ENCODE measurements at places on chromosomes 12 and 14. TPM values are rescaled to one million over a fixed set of nuclear protein-coding genes. Genes with fewer than 3 reads are reported as not detected.

DNA sequence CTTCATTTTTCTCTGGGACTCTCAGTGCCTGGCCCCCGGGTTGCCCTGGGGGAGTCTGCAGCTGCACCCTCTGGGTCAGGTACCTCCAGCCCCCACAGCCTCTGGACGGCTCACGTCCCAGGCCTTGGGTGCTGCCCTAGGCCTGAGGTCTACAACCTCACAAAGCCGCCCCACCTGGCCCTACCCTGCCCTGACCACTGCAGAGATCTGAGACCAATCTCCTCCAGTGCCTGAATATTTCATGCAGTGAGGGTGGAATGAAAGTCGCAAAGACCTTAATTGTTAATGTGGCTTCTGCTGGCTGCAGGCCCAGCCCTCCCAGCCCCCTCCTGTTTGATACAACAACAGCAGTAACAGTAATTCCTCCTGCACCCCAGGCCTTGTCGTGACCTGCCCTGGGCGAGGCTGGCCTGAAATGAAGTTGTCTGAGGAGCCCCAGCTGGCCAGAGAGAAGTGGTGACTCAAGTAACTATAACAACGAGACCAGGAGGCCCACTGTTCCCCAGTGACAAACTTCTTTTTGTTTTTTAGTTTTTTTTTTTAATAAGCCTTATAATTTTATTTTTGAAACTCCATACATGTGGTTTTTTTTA lies 8.8 kb upstream of the CCDC85C start:
- DNase-seq, result no peak

GRCh38 chr12:111467092-111467856 lies 61.6 kb downstream of the SH2B3 start:
- DNase-seq, result no peak

- no peak for DNase-seq
Observed at GRCh38 chr14:33475623-33476022, 475.3 kb downstream of the EGLN3 start.

GRCh38 chr12:111901182-111901581 lies 59.2 kb downstream of the MAPKAPK5 start:
- DNase-seq, result no peak

- DNase-seq, result no peak
Observed at GRCh38 chr14:70692210-70692609, 50.5 kb downstream of the TTC9 start.

GRCh38 chr12:96215919-96216273 lies 21.7 kb downstream of the ELK3 start:
- DNase-seq, result no peak

GRCh38 chr14:105070760-105071137 lies 5.5 kb upstream of the GPR132 start:
- DNase-seq, result no peak

GRCh38 chr14:100476012-100476822 lies 111.0 kb downstream of the BEGAIN start:
- DNase-seq, result no peak

DNA sequence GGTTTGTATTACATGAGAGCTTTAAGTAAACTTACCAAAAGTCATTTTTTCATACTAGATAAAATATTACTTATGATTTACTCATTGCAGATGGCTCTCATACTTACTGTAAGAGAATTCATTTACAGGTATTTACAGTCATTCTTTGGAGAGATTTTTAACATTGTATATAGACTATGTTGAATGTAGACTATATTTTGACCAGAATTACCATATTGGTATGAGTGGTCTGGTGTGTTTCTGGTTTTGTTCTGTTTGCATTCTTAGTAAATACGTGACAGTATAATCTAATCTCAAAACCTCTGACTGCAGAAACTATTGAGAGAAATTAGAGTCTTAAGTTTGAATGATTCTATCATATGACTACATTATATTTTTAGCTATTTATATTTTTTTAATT lies 91.1 kb downstream of the USP15 start:
- no peak for DNase-seq

- no peak for DNase-seq
Observed at GRCh38 chr14:105475269-105476096, 862 bp downstream of the CRIP2 start.

- DNase-seq, result no peak
Observed at GRCh38 chr14:100609941-100610391, 22.7 kb upstream of the BEGAIN start.

DNA sequence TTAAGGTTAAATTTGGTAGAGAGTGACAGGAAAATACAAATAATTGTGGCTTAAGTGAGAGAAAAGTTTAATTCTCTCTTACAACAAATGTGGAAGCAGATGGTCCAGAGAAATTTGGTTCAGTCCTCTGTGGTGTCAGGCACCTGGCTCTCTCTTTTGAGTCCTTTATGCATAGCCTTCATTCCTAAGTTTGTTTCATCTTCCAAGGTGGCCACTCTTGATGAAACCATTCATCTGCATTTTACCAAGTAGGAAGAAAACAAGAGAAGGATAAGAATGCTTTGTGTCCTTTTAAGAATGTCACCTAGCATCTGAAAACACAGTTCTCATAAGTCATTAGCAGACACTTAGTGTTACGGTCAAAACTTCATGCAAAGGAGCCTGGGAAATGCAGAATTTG lies 442.5 kb downstream of the CCER1 start:
- no peak for DNase-seq

GRCh38 chr12:50100561-50100960 lies 3.2 kb upstream of the GPD1 start:
- no peak for DNase-seq

DNA sequence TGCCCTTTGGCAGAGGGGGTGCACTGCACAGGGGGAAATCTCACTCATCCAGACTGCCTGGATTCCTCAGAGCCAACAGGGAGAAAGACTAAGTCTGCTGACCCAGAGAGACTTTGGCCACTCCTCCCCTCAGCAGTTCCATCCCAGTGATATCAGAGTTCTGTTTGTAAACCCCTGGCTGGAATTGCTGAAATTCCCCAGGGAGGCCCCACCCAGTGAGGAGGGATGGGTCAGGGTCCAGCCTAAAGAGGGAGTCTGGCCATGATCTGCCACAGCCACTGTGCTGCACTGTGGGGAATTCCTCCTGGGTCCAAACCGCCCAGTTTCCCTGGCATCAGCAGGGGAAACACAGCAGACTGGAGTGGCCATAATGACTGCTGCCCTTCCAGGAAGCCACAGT lies 54.9 kb upstream of the USP15 start:
- DNase-seq, result no peak

GRCh38 chr14:85479771-85480170 lies 50.2 kb upstream of the FLRT2 start:
- no peak for DNase-seq

- DNase-seq, result no peak
Observed at GRCh38 chr12:78261901-78262300, 431.2 kb downstream of the NAV3 start.

DNA sequence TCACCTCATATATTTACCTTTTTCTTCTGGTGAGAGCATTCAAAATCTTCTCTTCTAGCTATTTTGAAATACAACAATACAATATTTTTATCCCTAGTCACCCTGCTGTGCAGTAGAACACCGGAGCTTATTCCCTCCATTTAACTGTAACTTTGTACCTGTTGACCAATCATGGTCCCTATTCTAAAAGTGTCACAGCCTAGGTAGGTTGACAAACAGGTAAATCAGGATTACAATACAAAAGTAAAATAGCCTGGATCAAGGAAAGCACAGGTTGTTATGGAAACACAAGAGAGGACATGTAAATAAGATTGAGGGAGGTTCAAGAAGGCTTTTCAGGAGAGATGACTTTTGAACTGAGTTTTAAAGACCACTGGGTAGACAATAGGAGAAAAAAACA lies 670.9 kb downstream of the DIO2 start:
- DNase-seq, result no peak

- no peak for DNase-seq
Observed at GRCh38 chr12:124661341-124661740, 93.9 kb upstream of the NCOR2 start.

DNA sequence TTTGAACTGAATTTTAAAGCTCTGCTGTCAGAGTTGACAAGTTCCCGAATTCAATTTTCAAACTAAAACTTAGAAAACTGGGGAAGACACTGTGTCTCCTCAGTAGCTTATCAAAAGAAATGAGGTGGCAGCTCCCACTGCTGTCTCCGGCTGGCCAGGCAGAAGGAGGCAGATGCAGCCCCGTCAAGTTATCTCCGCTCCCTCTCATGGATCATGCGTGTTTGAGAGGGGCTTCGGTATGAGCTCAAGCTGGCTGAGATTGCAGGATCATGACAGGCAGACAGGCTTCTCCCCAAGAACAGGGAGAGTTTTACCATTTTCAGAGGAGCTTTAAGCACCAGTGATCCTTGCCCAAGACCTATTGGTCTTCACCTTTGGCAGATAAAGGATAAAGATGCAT lies 88.8 kb downstream of the NEDD1 start:
- DNase-seq, result no peak

DNA sequence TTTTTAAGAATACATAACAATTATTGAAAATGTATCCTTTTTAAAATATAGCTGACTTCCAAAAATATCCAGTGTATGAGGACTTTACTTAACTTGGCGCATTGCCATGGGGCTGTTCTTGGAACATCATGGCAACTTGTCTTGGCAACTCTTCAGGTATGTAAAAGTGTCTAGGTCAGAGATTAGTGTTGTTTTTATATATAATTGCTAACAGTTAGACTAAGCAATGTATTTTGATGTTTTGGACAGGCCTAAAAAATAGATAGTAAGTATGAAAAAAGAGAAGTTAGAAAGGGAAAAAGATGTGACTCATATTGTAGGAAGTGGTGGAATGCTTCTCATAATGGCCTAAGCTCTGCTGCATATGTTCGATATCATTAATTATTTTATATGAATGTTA lies 70.9 kb downstream of the MON2 start:
- DNase-seq, result no peak

DNA sequence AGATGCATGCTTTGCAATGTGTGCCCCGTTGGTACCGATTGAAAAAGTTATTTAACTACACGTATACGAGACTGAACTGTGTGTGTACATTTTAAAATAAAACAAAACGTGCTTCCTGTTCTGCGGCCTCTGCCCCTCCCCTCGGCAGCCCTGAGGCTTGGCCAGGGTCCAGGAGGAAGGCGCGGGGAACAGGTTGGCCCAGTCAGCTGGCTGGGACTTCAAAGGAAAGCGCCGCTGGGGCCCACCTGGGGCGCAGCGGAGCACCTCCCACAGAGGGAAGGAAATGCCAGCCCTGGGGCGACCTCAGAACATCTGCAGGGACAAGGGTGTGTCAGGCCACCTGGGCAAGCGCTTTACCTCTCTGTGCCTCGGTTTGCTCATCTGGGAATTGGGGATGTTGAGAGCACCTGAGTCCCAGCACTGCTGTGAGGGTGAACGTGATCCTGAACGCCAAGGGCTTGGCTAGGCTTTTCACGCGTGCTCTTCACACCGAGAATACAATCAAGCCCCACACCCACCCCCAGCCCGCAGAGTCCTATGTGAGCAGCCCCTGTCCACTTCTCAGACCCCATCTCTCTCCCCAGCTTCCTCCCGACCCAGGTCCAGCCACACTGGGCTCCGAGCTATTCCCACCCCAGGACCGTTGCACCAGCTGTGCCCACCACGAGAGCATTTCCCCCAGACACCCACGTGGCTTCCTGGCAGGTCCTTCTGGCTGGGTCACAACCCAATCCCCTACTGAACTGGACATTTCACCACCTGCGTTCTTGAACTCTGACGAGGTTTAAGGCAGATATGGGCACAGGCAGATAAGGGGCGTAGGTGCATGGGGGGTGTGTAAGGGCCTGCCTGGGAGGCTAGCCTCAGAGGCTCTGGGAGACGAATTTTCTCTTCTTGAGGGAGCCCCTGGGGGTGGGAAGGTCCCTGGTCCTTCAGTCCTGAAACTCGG lies 41.9 kb upstream of the NCOR2 start:
- peak; percentile 93 for DNase-seq

DNA sequence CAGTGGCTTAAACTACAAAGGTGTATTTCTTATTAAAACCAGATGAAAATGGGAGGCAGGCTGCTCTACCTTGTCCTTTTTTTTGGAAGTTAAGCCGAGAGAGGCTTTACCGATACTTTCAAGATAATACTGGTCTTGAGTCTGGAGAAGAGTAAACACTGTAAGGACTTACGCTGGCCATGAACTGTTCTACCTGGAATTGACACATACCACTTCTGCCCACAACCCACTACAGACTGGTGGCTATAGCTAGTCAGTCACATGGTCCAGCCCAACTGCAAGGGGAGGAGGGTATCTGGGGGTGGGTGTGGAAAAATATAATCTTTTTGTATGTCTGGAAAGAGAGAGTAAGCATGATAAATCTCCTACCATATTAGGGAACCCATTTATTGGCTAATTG lies 4.4 kb upstream of the FUT8 start:
- DNase-seq, result no peak

- no peak for DNase-seq
Observed at GRCh38 chr12:80232837-80233236, 133.5 kb downstream of the OTOGL start.

- DNase-seq, result no peak
Observed at GRCh38 chr14:25116607-25117006, 66.7 kb upstream of the STXBP6 start.

- DNase-seq, result no peak
Observed at GRCh38 chr12:123096182-123096581, 54.7 kb downstream of the PITPNM2 start.

GRCh38 chr14:99707921-99708320 lies 23.8 kb downstream of the CYP46A1 start:
- no peak for DNase-seq

DNA sequence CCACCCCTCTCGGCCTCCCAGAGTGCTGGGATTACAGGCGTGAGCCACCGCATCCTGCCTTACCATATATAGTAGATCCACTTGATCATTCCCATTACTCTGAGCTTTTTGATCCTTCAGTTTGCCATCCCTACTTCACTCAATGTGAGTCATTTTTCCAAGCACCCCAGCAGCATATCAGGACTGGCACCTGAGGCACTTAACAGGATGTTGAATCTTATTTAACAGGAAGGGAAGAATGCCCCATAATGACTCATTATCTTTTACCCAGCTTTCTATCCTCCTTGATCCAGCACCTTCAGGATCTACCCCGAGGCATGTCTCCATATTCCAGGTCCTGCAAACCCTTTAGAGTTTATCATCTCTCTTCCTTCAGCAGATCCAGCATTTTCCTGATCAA lies 84.9 kb upstream of the CMKLR1 start:
- DNase-seq, result no peak

CCDC38 gene
- 0.46 TPM for total RNA-seq

NOS1 gene
- total RNA-seq, result not detected

VPS37B gene
- 19.9 TPM for total RNA-seq

KRT75 gene
- total RNA-seq, result not detected

KRT6A gene
- not detected for total RNA-seq

LMO3 gene
- total RNA-seq, result not detected

CAPRIN2 gene
- 11.5 TPM for total RNA-seq

RNASE7 gene
- not detected for total RNA-seq

RPS6KL1 gene
- total RNA-seq, result 5.0 TPM

TMEM63C gene
- total RNA-seq, result 0.68 TPM

KLHL28 gene
- 13.4 TPM for total RNA-seq

TMEM30B gene
- 1.9 TPM for total RNA-seq

COCH gene
- total RNA-seq, result 1.9 TPM

SERPINA3 gene
- total RNA-seq, result not detected

CAPZA3 gene
- total RNA-seq, result not detected

ACSM4 gene
- total RNA-seq, result not detected

All from CD8-positive, alpha-beta memory T cell (primary cell).